Frontal cortex (tissue), 4 donors: ENCODE measurements at places on chromosomes 12 and 14. TPM values are rescaled to one million over a fixed set of nuclear protein-coding genes. Genes with fewer than 3 reads are reported as not detected.
A peak's percentile ranks its signal among the peaks of the same experiment; 100 is the strongest.

TOMM20L gene
- not detected for total RNA-seq

EIF2B1 gene
- 28.1 TPM for total RNA-seq

GLT8D2 gene
- total RNA-seq: 9.4 TPM

OR4K14 gene
- not detected for total RNA-seq

IL22 gene
- not detected for total RNA-seq

TROAP gene
- total RNA-seq: 2.9 TPM

C3AR1 gene
- total RNA-seq: 1.6 TPM

KCNJ8 gene
- 6.5 TPM for total RNA-seq

ITPR2 gene
- total RNA-seq: 28.1 TPM

DNA sequence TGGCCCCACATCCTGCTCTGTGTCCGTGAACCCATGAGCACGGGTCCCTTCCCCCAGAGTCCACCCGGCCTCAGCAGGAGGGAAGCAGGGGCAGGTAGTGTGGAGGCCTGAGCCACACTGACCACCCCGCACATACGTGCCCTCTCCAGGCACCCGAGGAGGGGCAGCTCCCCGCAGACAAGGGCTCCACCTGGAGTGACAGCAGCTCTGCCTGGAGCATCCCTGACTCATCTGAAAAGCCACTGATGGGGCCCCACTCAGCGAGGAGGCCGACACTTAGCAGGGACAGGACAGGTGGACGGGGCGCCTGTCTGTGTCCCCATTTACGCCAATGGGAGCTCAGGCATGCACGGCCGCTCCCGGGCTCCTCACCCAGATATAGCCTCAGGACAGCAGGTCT is 237.6 kb upstream of the SFSWAP start:
- DNase-seq: no peak

- no peak for DNase-seq
These were observed 55.6 kb upstream of the ISM2 start for GRCh38 chr14:77554207-77554606.

DNA sequence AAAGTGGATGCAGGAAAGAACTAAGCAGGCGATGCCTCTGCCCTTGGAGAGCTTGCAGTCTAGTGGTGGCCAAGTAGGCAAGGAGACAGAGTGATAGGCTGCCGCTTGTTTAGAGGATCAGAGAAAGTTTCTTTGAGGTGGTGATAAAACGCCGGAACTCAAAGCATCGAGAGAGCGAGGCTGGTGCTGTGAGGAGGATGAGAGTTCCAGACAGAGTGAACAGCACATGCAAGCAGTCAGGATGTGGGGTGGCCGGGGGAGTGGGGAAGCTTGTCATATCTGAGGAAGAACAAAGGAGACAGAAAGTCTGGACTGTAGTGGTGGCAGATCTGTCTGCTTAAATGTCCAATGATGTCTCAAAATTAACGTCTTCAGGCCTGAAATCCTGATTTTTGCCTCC is 319.7 kb downstream of the SNAPC1 start:
- no peak for DNase-seq

DNA sequence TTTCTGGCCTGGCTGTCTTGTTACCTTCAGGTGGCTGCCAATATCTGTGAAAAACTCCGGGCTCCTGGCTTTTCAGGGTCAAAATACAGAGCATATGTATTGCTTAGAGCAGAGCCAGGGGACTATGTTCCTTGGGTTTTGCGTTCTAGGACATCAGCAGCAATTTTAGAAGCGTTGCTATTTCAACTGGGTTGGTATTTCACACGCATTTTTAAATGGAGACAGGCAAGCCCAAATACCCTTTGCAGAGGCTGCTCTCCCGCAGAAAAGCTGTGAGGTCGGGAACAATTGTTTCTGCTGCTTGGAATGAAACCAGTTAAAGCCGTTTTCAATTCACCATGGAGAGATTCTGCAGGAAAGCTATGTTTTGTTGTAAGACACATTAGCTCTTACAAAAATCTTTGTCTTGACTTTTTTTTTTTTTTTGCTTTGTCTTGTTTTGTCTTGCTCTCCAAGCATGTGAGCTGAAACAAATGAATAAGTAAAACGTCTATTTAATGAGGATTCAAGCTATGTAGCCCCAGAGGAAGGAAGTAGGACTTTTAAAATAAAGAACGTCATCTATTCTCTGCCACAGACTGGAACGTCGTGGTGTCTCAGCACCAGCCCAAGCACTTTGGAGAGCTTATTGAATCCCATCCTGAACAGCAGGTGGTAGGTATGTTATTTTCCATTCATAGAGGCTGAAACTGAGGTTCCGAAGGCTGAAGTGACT is 181.0 kb upstream of the TBX3 start:
- DNase-seq: no peak

DNA sequence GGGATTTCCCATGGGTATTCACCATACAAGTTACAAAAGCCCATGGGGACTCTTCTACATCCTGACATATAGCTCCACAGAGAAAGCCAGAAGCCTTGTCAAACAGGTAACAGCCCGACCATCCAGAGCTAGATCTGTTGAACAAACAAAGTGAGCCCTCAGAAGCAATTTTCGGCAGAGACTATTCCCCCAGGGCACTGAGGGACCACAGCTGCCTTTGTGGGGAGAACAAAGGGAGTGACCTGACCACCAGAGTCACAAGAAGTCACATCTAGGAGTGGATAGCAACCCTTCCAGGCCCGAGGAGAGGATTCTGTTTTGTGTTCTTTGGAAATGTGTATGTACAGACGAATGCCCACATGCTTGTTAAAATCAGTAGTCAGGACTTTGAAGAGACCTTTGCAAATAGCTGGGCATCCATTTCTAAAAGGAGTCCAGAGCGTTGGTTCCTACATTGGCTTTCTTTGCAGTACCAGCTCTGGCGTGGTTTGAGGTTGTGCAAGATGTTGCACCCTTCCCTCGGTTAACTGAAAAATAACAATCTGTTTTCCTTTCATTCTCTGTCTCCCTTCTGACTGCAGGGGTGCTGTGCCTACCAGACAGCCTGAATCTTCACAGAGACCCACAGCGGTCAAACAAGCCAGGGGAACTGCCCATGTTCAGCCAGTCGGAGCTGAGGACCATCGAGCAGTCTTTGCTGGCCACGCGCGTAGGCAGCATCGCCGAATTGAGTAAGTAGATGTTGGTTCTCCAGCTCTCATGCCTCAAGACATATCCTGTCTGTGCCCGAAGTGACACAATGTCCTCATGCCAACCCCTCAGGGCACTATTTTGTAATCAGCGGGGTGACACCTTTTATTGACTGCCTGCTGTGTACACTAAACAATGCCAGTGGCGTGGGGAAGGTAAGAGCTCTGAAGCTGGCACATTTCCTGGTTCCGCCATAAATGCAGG is 165.4 kb upstream of the PWP1 start:
- DNase-seq: no peak

- DNase-seq: no peak
These were observed 322.9 kb downstream of the ADGRD1 start for GRCh38 chr12:131276501-131277185.

- DNase-seq: no peak
These were observed 21.1 kb upstream of the TAS2R14 start for GRCh38 chr12:10960211-10960610.

DNA sequence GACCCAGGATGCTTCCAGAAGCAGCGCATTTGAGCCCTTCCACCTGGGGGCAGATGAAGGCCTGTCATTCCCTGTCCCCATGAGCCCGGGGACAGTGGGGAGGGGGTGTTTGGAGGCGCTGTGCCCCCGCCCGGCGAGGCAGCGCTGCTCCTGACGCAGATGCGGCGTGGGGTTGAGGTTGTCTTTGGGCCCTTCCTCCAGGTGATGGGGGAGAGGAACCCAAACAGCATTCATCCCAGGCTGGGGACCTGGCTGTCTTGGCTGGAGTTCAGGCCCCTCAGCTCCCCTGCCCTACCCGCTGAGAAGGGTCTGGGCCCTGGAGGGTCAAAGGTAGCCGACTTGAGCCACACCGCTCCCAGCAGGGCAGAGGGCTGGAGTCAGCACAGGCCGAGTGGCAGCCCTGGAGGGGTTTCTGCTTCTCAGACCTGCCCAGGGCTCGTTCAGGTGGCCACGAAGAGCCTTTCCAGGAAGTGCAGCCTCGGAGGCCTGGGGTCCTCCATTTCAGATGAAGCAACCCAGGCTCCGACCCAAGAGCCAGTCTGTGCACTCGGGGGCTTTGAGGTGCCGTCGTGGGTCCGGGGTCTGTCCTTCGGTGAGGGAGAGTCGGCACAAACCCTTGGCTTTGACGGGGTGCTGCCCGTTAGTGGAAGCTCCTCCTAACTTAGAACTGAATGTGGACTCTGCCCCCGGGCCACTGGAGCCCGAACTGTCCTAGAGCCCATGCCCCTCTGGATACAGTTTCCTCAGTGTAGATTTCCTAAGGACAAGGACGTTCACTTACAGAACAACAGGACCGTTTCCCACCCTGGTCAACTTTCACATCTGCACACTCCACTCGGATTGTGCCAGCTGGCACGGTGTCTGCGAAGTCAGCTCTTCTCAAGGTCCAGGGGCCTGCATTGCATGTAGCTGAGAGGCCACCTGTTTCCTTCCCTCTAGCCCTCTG is 16.1 kb downstream of the ACADS start:
- no peak for DNase-seq

DNA sequence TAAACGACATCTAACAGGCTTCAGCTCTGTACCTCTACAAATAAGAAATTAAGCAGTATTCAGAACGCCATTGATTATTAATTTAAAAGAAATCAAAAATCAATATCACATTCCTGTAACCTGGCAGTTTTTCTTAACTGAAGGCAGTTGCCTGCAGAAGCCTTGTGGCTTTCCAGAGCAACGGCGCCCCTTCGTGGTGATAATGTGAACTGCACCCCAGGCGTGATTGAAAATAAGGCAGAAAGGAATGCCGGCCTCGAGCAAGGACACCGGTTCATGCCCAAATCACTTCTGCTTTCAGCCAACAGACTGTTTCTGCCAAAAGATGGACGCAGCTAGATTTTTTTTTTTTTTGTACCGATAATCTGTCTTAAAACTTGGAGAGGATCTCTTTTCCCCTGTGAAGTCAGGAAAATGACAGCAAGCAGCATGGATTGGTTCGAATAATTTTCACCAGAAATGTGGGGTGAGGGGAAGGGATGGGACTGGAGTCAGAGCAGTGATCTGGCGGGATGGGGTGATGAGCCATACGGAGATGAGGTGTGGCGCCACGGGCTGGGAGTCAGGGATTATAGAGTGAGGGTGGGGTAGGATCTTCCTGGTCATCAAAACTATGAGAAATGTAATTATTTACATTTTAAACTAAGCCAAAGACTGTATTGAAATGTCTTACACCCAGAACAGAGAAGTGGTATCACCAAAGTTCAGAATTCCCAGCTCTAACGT is 473.0 kb downstream of the DPF3 start:
- peak; percentile 44 for DNase-seq

GRCh38 chr14:59244581-59244980 is 56.1 kb downstream of the DAAM1 start:
- no peak for DNase-seq

DNA sequence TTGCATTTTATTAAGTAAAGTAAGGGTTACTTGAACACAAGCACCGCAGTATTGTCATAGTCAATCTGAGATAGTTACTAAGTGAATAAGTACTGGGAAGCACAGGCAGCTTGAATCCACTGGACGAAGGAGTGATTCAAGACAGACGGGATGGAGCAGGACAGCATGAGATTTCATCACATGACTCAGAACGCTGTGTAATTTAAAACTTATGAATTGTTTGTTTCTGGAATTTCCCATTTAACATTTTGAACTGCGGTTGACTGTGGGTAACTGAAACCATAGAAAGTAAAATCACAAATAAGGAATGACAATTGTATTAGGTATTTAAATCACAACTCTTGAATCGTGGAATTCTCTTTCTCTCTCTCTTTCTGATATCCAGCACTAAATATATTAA is 1630.4 kb upstream of the SEL1L start:
- DNase-seq: no peak

- DNase-seq: no peak
These were observed 255.2 kb downstream of the NRXN3 start for GRCh38 chr14:78425330-78425729.

DNA sequence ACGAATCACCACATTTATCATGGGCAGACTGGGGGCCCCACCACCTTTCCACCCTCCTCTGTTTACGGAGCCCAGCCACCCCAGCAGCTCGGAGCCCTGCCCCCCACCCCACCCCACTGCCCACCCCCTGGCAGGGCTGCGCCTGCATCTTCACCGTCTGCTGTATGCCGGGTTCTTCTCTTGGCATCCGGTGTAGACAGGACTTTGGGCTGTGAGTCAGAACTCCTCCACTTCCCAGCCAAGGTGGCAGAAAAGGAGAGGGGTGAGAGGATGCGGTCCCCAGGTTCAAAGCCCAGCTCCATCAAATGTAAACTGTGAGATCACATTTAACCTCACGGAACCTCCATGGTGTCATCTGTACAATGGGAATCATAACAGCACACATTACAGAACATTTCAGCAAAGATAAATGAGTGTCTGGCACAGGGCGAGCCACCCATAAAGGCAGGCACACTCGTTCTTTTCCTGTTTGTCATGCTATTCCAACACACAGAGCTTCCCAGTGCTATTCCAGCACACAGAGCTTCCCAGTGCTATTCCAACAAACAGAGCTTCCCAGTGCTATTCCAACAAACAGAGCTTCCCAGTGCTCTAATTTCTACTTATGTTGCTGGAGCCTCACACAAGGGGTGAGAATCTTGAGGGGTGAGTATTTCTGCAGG is 292.7 kb upstream of the RTL1 start:
- no peak for DNase-seq

DNA sequence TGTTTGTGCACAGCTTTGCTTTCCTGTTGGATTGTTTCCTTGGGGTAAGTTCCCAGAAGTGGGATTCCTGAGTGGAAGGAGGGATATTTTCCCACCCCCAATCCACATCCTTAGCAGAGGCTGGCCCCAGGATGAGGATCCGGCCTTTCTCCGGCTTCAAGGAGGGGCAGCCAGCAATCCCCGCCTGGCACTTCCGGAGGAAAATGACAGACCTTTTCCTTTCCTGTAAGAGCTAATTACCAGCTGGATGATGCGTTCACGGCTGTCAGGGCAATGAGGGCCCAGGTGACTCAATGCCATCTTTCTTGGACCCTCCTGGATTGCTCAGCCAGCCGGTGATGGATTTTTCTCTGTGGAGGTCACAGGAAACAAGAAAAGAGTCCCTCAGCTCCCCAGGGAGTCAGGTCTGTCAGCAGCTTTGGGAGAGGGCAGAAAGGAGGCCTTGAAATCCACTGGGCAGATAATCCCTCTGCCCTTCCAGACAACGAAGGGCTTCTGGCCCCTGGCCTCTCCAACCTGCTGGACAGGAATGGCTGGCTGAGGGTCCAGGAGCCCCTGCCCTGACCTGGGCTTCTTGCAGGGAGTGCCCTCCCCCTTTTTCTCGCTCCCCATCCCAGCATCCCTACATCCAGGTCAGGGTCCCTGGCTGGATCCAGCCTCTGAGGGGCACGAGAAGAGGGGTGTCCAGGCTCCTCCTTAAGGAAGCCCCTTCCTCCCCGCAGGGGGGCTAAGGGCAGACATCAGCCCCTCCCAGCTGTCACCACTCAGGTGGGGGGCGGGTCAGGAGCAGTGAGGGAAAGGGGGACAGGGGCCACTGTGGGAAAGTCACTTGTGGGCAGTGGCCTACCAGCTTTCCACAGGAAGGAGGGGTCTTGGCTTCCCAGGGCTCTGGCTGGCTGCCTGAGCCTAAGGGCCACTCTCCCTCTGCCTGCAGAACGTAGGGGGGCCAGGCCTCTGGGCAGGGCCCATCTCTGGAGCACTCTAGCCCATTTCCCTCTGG is 16.1 kb upstream of the CCDC85C start:
- no peak for DNase-seq
